ENCODE measurements at places on chromosomes 7 and 10.
A peak's percentile ranks its signal among the peaks of the same experiment; 100 is the strongest.

DNA sequence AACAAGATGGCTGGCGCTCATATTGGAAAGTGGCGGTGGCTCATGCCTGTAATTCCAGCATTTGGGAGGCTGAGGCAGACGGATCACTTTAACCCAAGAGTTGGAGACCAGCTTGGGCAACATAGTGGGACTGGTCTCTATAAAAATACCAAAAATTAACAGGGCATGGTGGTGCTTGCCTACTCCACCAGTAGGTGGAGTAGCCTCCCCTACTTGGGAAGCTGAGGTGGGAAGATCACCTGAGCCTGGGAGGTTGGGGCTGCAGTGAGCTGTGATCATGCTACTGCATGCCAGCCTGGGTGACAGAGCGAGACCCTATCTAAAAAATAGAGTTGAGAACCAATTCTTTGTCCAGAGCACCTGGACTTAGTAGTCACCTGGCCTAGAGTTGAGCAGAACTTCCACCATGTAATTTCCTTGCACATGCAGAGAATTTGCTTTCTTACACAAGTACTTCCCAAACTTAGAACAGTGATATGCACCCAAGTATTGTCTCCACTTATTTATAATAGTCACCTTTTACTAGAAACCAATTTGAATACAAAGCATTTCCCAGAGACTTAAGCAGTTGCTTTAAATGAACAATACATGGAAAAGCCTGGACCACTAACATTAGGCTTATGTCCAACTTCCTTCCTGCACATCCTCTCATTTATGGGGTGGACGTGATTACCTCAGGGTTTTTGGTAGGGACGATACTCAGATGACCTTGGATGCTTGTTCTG is 15.9 kb downstream of the LAMB4 start:
- peak; percentile 18 for DNase-seq

GRCh38 chr10:7359356-7359755 is 51.5 kb downstream of the SFMBT2 start:
- no peak for DNase-seq

- DNase-seq = no peak
These were observed 80.4 kb downstream of the CUBN start for GRCh38 chr10:17049195-17049594.

DNA sequence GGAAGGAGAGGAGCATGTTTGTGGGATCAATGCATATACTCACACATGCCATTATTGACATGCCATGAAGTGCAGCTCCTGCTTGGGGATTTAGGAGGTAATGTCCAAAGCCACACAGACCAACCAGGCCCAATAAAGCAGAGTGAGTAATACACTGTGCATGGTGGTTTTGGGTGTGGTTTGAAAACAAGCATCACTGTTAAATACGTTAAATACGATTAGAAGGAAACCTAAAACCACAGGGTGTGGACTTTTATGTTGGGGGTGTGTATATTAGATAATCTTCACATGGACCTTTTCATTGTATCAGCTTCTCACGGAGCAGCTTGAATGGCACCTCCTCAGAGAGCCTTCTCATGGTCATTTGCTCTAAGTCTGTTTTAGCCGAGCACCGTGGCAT is 10.4 kb upstream of the EIF3A start:
- peak; percentile 84 for DNase-seq

DNA sequence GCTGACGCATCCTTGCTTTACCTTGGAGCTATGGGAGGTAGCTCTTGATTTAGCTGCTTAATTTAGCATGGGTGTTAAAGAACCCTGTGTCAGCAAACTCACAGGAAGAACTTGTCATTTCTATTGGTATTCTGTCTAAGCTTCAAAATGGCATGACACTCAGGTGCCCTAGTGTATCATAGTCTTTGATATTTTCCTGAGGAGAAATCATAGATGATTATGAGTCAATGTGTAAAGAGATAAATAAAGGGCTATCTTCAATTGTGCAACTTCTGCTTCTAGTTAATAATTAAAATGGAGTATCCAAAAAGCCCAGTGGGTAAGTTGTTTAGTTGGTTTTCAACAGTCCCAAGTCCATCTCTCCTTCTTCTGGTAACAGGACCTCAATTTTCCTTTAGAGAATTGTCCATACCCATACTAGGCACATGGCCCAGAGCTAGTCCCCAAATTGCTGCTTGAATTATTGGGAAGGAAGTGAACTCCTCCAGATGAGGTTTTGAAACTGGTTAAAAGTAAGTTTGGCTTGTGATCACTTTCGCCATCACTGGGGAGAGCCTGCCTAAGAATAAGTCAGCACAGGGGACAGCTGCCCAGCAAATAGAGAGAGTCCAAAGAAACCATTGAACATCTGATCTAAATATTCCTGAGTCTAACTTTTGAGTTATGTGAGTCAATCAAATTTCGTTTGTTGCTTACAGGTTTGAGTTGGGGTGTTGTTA is 169.0 kb upstream of the PHYHIPL start:
- DNase-seq = no peak

DNA sequence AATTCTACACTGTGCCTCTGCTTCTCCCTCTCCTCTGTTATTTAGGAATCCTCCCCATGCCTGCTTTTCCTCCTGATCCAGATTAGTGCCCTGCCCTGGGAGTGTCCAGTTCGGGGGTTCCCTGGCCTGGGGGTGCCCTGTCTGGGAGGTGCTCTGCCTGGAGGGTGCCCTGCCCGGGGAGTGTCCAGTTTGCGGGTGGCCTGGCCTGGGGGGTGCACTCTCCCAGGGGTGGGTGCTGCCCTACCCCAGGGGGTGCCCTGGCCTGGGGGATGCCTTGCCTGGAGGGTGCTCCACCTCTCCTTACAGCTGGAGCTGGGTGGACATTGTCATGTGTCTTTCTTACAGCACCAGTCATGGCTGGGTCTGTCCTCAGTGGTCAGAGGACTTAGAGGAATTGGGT is 20.2 kb downstream of the RAMP3 start:
- no peak for DNase-seq

GRCh38 chr7:113289140-113289740 is 170.9 kb upstream of the SMIM30 start:
- DNase-seq = peak; percentile 15

DNA sequence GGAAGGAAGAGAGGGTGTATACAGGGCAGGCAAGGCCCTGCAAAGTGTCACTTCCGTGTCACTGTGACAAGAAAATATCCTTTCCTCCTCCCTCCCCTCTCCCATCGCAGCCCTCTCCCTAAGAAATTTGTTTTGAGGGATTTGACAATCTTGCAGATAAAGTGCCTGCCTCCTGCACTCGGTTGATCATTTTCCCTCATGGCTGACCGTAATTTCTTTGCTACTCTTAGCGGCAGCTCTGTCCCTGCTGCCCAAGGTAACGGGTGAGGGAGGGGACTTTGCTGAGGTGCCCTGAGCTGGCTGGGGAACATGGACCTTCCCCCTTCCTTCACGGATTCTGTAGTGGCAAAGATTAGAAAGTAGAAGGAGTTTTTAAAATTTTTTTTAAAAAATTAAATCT is 179.1 kb downstream of the TCF7L2 start:
- no peak for DNase-seq

DNA sequence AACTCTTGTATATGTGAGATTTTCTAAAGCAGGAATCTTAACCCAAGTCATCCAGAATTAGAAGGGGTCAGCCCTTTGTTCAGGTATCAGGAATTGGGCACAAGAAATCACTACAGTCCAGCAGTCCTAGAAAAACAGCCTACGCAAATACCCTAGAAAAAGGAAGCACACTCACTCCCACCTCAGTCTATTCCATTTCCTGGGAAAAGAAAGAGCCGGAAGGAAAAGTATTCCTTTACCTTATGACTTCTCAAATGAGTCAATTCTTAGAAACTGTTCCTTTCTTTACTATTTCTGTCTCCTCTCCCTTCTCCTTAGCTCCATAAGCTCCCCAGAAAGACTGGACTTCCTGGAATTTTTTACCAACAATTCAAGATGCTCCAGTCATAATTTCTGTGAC is 62.7 kb downstream of the DNAJC12 start:
- no peak for DNase-seq

GRCh38 chr7:27767374-27767773 is 27.4 kb downstream of the TAX1BP1 start:
- no peak for DNase-seq

All from erythroblast (primary cell).